NCI-H345 (cell line): ENCODE measurements at places on chromosomes 7 and 10.

- no peak for DNase-seq
Observed at GRCh38 chr7:110890101-110890500, 200.8 kb upstream of the LRRN3 start.

DNA sequence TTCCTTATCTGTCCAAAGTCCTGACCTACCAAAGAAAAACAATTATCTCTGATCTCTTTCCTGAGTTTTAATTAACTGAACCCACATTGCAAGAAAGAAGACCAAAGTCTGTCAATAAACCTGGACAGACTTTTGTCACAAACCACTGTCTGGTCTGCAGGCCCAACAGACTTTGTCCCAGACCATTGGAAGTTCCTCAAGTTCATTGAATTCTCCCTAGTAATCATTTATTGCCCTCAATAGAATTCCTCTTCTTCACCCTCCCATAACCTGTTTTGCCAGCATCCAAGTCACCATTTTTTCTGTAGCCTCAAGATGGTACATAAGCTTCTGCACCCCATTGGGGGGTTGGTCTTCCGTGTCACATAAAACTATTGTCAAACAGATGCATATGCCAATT is 3.9 kb upstream of the DNMBP start:
- DNase-seq, result no peak

GRCh38 chr10:14190702-14191101 is 140.0 kb downstream of the FRMD4A start:
- no peak for DNase-seq

GRCh38 chr10:62582101-62582705 is 208.0 kb downstream of the ZNF365 start:
- DNase-seq, result no peak

DNA sequence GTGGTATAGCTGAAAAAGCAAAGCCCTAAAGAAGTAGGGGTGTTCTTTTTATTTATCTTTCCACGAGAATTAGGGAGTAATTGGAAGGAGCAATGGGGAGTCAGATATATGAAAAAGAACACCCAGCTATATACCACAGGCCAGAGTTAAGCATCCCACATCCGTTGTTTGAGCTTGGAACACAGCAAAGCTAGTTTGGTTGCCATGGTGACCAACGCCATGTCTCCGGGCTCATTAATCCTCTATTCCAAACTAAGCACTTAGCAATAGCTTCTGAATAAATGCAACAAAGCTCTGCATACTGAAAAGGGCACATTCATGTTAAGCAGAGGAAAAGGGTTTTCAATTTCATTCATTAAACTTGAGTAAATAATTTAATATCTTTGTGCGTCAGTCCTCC is 23.5 kb downstream of the ASB4 start:
- peak; percentile 52 for DNase-seq

GRCh38 chr7:9657257-9657656 is 1223.8 kb downstream of the NXPH1 start:
- no peak for DNase-seq

GRCh38 chr10:6082496-6083395 is 6.1 kb upstream of the RBM17 start:
- DNase-seq, result no peak

- no peak for DNase-seq
Observed at GRCh38 chr10:19048489-19048888, at the start of gene MALRD1. TSS of gene MALRD1 (plus strand) at chr10:19048801. CDS start at chr10:19048939, 138 bp downstream.

DNA sequence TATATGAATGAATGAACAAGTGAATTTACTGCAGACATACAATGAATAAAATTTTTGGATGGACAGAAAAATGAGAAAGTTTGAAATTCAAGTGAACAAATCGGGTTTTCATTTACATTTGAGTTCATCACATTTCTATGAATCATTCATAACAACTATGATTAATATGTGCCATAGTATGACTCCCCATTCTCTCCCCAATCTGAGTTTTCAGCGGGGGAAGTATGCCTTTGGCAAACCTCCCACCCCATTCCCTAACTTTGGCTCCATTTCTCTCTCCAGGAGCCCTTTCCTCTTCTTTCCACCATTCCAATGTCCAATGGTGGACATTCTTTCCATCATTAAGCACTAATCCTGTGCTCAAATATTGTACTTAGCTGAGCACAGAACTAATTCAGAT is 96.8 kb upstream of the LSM8 start:
- DNase-seq, result no peak
